ENCODE measurements at places on chromosomes 3 and 15. TPM values are rescaled to one million over a fixed set of nuclear protein-coding genes. Genes with fewer than 3 reads are reported as not detected.

Gene PLSCR5
- not detected for total RNA-seq

DNA sequence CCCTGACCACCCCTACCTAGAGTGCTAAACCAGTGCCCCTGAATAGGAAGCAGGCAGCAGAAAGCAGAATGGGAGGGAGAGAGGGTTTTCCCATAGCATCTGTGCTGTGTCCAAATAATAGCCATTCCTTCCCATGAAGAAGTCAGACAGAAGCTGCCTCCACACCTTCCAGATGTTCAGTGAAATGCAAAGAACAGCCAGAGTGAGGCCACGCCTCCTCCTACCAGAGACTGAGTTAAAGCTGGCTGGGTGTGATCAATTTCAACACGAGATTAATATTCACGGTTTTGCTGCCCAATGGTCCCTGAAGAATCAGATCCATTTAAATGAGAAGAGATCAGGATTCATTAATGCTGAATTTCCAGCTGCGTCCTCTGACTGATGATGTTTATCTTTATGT is 111.8 kb downstream of the SRGAP3 start:
- no peak for DNase-seq

- DNase-seq, result no peak
Observed at GRCh38 chr3:34174740-34175139, 376.3 kb downstream of the PDCD6IP start.

DNA sequence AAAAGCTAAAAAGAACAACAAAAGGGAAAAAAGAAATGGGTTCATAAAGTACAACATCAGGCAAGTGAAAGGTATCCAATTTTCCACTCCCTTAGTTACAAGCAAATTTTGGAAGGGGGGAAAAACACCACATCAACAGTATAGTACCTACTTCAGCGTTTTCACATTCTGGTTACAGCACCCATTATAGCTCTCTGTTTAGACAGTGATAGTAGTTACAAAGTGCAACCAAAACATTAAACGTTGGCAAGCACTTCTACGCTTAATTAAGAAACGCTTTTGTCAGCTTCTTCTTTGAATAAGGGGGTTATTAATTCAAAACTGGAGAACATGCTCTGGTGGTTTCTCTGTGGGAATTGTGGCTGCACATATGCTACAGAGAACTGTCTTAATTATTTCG is 180.2 kb downstream of the VPS13C start:
- no peak for DNase-seq

Gene BHLHE40
- total RNA-seq, result 69.9 TPM

GRCh38 chr3:29207427-29207826 is 73.4 kb upstream of the RBMS3 start:
- DNase-seq, result no peak
